ENCODE measurements at places on chromosomes 5 and 9. TPM values are rescaled to one million over a fixed set of nuclear protein-coding genes. Genes with fewer than 3 reads are reported as not detected.
A peak's percentile ranks its signal among the peaks of the same experiment; 100 is the strongest.

- no peak for DNase-seq
Observed at GRCh38 chr9:88722753-88723152, 187.8 kb downstream of the NXNL2 start.

DNA sequence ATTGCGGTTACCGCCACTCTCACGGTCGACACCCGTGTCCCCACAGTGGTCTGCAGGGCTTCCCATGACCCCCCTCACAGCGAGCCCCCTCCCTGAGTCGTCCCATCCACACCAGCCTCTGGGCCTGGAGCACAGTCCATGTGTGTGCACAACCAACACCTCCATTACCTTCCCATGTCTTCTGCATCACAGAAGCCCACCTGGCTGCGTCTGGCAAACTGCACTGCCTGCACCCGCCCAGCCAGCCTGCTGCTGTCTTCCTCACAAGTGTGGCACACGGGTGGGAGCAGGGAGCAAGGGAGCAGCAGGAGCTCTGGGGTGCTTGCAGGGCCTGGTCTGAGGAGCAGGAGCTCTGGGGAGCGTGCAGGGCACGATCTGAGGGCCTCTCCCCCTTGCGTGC is 415.3 kb upstream of the IRX4 start:
- peak; percentile 74 for DNase-seq

Gene COL15A1
- 2.3 TPM for total RNA-seq

Gene IL13
- total RNA-seq = not detected
